ENCODE measurements at places on chromosomes 2 and 18. TPM values are rescaled to one million over a fixed set of nuclear protein-coding genes. Genes with fewer than 3 reads are reported as not detected.

REG3A gene
- not detected for total RNA-seq

PSMD14 gene
- 319 TPM for total RNA-seq

GAREM2 gene
- total RNA-seq = 3.8 TPM

TEKT4 gene
- total RNA-seq = not detected

KCNS3 gene
- 4.4 TPM for total RNA-seq

REEP1 gene
- 7.8 TPM for total RNA-seq

PIKFYVE gene
- 29.2 TPM for total RNA-seq
